ENCODE measurements at places on chromosomes 6 and 20.

DNA sequence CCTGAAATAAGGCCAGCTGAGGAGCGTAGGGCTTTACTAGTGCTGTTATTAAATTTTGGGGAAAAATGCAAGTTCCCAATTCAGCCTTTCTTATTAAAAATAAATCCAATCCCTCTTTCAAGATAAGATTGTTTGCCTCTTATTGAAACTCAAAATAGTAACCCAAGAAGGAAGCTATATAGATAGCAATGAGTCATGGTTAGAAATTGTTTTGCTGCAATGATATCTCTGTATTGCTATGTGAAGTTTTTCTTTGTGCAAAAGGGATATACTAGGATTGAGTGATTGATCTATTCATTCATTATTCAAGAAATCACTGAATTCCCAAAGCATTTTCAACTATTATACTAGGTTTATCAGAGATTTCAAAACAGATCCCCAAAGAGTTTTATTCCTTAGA, 93.0 kb upstream of the HDAC2 start:
- no peak for DNase-seq

DNA sequence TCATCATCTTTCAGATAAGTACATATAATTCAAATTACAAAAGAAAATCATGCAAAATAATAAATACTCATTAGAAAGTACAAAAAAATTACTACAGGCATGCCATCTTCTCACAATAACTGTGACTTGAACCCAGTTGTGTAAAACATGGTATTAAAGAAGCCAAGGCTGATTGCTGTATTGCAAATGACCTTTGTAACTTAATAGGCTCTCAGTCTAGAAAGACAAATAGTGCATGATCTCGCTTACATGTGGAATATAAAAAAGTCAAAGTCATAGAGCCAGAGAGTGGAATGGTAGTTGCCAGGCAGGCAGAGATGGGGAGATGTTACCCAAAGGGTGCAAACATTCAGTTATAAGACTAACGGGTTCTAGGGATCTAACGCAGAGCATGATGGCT, 626.1 kb downstream of the COL12A1 start:
- DNase-seq, result no peak

GRCh38 chr6:130306377-130306776, 59.4 kb upstream of the TMEM200A start:
- no peak for DNase-seq

DNA sequence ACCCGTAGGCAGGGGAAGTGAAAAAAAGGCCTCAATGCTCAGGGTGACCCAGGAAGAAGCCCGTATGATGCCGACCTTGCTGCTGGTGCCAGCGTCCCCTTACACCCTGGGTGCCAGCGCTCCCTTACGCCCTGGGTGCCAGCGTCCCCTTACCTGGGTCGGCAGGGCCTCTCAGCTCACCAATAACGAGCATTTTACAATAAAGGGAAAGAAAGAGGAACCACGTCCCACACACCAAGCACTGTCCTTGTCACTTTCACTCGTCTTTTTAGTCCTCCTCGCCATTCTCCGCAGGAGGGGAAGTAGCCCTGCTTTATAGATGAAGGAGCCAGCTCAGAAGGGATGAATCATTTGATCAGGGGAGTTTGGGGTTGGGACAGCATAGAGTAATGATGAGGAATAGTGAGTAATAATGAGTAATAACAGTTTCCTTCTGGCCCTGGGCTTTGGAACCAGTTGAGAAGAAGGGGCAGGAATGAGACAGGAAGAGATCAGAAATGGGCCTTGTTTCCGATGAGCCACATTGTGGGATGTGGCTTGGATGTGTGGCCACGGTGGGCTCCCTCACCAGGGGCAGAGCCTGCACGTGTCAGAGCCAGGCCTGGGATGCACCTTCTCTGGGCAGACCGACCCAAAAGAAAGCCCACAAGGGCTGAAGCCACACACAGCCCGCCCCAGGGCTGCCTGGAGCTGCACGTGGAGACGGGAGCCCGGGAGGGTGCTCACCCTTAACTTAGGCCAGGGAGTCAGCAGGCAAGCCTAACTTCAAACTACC, 75.7 kb downstream of the SYNJ2 start:
- DNase-seq, result no peak

GRCh38 chr6:87561017-87561416, 28.8 kb downstream of the RARS2 start:
- DNase-seq, result no peak

- peak; percentile 42 for DNase-seq
Observed at GRCh38 chr6:30169658-30170614, 6.6 kb downstream of the TRIM15 start.

DNA sequence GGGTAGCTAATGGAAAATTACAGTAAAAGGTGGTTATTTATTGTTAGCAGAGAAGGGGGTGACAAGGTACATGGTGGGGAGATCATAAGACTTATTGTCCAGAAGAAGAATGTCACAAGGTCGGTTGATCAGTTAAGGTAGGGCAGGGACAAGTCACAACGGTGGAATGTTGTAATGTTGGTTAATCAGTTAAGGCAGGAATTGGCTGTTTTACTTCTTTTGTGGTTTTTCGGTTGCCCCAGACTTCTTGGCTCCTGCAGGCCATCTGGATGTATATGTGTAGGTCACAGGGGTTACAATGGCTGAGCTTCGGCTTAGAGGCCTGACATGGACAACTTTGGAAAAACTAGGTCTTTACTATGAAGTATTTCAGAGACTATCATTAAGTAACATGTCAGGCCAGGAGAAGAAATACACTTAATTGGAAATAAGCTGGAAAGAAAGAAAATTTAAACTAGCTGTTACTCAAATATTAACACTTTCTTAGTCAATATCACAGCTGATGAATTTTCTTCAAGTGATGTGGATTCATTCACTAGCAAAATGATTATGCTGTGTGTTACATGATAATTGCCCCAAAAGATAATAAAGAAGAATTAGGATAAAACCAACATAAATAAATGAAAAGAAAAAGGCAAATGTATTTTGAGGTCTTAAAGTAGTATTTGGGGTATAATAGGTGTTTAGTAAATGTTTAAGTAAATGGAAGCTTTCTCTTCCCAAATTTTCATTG, 4.4 kb downstream of the AIG1 start:
- DNase-seq, result no peak

DNA sequence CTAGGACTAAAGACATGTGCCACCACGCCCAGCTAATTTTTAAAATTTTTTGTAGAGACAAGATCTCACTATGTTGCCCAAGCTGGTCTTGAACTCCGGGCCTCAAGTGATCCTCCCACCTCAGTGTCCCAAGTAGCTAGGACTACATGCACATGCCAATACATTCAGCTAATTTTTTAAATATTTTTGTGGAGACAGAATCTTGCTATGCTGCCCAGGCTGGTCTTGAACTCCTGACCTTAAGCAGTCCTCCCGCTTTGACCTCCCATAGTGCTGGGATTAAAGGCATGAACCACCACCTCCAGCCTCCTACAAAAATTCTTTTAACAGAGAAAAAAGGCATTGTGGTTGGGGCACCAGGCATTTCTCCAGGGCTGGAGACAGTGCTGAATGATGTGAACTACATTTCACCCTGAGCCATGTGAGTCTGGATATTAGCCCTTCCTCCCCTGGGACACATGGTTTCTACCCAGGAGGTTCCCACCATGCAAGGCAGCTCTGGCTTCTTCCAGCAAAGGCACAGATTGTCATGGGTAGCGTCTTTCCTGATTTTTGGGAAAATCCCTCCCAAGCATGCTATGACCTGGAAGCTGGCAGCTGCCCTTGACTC, 36.3 kb upstream of the CMTR1 start:
- no peak for DNase-seq

GRCh38 chr6:57162028-57162427, 10.1 kb upstream of the BAG2 start:
- DNase-seq, result no peak

DNA sequence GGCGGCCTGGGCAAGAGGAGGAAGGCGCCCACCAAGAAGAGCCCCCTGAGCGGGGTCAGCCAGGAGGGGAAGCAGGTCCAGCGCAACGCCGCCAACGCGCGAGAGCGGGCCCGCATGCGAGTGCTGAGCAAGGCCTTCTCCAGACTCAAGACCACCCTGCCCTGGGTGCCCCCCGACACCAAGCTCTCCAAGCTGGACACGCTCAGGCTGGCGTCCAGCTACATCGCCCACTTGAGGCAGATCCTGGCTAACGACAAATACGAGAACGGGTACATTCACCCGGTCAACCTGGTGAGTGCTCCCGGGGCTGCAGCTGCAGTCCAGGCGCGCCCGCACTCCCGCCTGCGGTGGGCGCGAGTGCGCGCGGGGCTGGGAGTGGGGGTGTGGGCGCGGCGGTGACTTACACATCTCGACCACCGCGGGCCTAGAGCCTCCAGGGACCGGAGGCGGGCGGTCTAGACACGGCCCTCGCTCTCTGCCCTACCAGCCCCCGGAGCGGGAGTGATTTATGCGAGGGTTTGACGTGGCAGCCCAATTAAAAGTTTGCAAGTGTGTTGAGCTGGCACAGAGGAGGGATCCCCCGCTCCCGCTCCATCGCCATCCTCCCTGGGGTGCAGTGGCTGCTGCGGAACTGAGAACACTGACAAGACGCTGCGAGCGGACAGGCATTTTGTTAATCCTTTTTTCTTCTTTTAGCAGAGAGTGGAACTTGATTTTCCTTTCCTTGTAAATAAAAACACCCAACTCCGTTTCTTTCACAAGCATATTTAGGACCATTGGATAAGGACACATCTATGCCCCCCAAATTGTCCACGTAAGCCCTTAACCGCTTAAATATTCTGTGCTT, 867 bp downstream of the TCF21 start:
- DNase-seq, result no peak
